ENCODE measurements at places on chromosomes 11 and 22.

DNA sequence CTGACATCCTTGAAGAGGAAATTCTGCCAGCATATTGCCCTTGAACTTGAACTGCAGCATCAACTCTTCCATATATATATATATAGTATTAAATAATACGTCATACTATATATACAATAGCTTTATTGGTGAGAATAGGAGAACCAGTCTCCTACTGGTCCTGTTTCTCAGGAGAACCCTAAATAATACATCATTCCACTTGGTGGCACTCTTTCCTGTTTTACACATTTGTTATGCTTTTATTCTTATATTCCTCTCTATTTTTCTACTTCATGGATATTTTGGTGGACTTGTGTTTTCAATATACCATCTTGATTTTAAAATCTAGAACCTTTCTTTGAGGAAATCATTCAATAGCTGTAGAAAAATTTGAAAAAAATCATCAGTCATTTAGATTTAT is 193.3 kb downstream of the TRPC6 start:
- no peak for DNase-seq

GRCh38 chr11:116970485-116971292 is 127.5 kb downstream of the SIK3 start:
- no peak for DNase-seq

- DNase-seq, result no peak
These were observed 27.1 kb downstream of the MUC6 start for GRCh38 chr11:1009371-1009770.

DNA sequence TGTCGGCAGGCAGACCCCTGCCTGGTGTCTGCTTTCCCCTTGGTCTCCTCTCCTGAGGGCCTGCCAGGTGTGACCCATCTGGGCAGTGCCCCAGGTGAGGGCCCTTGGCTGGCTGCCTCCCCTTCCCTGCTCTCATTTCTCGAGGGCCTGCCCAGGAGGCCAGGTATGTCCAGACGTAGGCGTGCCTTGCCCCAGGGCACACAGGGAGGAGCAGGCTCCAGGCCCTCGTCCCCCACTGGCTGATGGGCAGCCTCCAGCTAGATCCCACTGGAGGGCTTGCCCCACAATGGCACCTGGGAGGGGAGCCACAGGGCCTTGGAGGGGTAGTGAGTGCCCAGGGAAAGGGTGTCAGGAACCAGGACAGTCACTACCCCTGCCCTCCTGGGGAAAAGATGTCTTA is 95.9 kb downstream of the CACNA1I start:
- DNase-seq, result no peak

GRCh38 chr11:129435499-129436245 is 60.0 kb downstream of the BARX2 start:
- DNase-seq, result no peak

GRCh38 chr11:127191261-127191660 is 190.7 kb upstream of the KIRREL3 start:
- no peak for DNase-seq

DNA sequence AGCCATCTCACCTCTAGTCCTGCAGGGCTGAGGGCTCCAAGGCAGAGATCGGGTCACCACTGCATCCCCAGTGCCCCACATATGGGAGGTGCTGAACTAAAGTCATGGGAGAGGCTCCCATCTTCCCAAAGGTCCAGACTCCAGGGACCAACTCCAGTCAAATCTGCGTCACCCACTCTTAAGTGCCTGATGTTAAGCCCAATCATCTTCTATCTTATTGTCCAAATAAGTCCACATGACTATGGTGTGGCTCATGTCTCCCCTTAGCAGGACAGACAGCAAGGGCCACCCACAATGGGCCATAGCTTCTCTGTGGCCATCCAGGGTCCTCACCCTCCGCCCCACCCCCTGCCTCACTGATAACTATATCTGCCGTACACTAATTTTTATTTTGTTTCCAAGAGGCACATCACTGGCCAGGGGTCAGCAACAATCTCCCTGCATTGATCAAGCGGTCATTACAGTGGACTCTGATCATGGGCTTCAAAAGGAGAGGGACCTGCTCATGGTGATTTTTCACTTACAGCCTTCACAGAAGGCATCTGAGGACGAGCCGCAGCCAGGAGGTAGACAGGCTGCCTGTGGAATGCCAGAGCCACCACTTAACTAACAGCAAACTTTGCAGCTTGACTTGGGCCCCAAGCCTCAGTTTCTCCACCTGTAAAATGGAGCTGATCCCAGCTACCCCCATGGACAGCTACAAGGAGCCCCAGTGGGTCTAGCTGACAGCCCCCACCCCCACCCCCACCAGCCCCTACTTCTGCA is 23.3 kb downstream of the MYH9 start:
- DNase-seq, result no peak

DNA sequence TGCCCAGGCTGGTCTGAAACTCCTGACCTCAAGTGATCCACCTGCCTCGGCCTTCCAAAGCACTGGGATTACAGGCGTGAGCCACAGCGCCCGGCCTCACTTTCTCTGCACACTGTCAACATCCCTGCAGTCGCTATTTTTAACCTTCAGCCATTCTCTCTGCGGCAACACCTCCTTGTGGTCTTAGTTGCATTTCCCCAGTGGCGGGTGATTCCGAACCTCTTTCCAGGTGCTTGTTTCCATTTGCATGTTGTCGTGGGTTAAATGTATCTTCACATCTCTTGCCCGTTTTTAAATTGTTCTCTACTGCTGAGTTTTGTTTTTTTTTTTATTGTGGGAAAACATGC is 2.2 kb upstream of the SCT start:
- no peak for DNase-seq

DNA sequence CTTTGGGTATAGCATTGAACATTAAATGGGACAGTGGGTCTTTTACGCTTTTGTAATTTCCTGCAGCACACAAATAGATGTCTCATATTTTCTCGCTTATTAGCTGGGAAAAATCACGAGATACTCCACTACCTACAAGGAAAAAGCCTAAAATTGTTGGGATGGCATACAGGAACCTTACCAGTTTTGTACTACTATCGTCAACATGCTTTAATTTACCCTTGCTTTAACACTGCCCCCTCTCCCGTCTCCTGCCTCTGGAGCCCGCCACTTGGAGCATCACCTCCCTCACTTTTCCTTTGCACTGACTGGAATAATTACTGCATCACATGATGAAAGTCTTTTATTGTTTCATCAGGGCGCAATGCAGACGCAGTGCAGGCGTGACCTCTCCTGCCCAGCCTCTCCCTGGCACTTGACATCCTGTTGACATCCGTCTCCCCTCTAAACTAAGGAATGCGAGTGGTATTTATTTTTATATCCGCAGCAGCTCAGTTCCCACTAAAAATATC is 1.0 kb upstream of the FNBP4 start:
- peak; percentile 83 for DNase-seq

- no peak for DNase-seq
These were observed 60.5 kb upstream of the SLC5A12 start for GRCh38 chr11:26782220-26782965.

GRCh38 chr11:31875866-31876560 is 64.9 kb upstream of the PAX6 start:
- peak; percentile 8 for DNase-seq

Measured in urothelium cell line (cell line).